Right cardiac atrium (tissue), 5 donors: ENCODE measurements at places on chromosomes 4 and X.

- DNase-seq, result no peak
These were observed 7.5 kb downstream of the FHDC1 start for GRCh38 chr4:152943672-152944071.

DNA sequence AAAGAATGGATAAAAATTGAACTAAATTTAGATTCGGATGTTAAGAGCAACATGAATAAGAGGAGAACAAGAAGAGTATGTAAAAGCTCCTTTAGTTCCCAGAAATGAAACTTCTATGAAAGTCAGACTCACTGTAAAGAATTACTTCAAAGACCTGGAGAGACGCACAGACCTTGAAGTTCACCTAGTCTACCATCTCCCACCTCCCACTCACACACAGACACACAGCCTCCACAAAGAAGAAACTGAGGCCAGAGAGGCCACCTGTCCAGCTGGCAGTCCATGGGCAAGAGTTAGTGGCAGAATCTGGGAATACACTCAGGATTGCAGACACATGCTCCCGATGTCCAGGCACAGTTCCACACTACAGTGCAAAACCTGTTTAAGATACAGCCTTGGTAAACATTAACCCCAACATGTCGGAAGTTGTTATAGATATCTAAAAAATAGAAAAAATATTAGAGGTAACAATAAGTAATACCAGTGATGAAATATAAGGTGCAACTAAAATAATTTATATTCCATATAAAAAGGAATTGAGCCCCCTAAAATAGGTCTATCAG is 288.8 kb downstream of the INPP4B start:
- DNase-seq, result no peak

DNA sequence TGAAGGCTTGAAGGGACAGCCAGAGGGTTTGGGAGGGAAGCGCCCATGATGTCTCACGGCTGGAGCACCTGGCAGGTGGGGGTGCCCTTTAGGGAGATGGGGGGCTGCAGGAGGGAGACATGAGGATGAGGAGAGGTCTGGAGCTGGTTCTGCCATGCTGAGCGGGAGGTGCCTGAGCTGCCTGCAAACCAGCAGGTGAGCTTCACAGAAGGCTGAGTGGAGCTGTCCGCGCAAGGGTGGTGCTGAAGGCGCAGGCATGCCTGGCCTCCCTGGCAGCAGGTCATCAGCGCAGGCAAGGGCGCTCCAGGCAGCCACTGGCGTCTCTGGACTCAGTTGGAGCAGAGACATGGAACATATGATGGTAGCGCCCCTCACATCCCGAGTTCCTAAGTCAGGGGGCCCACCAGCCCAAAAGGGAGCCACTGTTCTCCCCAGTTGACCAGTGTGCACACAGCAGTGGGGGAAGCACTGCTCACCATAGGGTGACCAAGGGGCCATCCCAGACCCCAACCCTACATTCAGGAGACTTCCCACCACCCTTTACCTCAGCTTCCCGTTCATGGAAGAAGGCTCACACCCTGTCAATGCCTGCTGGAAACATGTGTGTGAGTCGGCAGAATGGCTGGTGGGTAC is 25.8 kb downstream of the ADRA2C start:
- peak; percentile 74 for DNase-seq

DNA sequence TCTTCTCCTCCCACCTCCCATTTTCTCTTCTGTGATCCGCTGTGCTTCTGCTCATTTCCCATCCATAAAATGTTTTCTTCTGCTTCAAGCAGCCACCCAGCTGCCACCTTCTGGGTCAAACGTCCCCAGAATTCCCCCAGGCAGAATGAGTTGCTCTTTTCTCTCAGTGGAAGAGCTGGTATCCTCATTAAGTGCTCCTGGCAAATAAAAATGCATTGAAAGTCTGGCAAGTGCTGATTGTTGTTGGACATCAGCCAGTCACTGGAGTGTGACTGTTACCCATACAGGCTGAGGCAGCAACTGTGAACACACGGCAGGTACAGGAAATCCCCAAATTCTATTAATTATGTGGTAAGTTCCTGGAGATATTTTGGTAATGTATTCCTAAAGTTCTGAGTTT is 52.6 kb downstream of the LIMCH1 start:
- no peak for DNase-seq

GRCh38 chr4:165464813-165465381 is 86.1 kb downstream of the CPE start:
- no peak for DNase-seq

DNA sequence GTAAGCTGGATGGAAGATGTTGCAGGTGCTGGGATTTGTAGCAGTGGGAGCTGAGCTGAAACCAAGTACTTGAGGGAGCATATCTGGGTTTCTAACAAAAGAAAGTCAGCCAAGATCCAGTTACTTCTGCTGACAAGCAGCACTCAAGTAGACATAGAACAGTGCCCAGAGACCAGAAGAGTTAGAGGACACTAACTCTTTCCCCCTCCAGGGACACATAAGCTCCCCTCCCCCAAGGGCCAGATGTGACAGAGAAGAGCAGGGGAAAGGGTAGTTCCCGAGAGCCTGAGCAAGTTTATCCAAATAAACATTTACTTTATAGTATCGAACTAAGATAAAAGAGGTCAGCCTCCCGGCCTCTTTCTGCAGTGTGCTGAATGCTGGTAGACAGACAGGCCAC is 12.2 kb downstream of the TRPC3 start:
- no peak for DNase-seq
